Fibroblast of pulmonary artery (primary cell): ENCODE measurements at places on chromosomes 3 and 15.

- no peak for DNase-seq
These were observed 31.4 kb upstream of the GABRB3 start for GRCh38 chr15:26804063-26804804.

DNA sequence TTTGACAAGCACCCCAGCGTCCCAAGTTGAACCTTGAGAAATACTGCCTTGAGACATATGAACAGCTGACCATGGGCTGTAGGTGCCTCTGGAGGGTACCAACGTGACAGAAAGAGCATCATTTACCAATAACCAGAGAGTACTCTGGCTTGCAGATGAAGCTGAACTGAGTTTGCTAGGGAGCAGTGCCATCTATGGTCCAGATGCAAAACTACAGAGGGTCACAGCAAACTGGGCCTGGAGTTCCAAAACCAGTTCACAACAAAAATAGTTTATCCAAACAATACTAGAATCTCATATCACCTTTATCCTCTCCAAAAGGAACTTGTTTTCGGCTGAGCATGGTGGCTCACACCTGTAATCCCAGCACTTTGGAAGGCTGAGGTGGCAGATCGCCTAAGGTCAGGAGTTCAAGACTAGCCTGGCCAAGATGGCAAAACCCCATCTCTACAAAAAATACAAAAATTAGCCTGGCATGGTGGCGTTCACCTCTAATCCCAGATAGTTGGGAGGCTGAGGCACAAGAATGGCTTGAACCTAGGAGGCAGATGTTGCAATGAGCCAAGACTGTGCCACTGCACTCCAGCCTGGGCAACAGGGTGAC lies 69.3 kb downstream of the CHAC1 start:
- peak; percentile 83 for DNase-seq

DNA sequence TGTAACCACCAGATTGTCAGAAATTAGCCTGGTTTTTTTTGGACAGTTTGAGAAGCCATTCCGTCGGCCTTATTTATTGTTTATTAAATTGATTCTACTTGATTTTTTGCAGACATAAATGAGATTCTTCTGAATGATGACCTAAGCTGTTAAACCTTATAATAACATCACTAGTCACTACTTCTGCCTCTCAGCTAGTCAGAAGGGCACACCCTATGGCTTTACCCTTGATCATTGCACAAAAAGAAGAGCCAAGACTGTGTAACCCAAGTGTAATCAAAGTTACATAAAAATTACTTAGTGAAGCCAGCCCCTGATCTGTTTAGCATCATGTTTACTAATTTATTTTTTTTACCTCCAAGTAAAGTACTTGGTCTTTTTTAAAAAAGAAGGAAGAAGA lies 64.3 kb downstream of the CHL1 start:
- no peak for DNase-seq

DNA sequence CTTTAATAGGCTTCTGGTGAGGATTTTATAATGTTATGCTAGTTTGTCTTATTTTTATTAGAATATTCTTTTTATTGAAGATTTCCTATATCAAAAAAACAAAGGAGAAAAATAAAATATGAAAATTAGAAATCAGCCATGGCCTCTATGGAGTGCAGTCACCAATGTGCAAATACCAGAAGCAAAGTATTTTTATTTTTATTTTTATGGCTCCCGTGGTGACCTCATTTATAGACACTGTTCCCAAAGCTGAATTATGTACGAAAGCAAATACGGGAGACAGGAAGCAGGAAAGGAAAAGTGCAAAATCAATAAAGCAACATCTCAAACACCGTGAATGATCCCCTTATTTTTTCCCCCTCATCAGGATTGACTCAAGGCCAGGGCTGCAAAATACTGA lies 35.1 kb downstream of the DAZL start:
- no peak for DNase-seq

GRCh38 chr15:40697916-40698315 lies 2.9 kb downstream of the RAD51 start:
- no peak for DNase-seq

- no peak for DNase-seq
These were observed 52.0 kb downstream of the SUCNR1 start for GRCh38 chr3:151925419-151925818.

GRCh38 chr3:14649466-14649865 lies 2.1 kb upstream of the CCDC174 start:
- DNase-seq: no peak

DNA sequence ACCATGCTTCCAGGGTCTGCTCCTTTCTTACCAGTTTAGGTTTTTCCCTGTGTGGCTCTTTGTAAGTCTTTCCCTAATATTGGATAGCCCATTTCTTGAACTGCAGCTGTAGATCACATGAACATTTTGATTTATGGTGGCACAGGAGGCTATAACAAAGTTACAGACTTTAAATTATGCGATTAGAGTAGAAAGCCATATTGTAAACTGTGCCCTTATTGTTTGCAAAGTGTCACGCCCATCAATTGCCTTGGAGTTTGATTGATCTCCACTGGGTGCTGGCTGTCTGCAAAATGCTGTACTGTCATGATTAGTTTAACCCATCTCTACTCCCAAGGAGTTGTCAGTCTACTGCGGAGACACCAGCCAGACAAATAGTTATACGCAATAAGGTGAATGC lies 110.3 kb downstream of the CACNA2D3 start:
- DNase-seq: no peak

DNA sequence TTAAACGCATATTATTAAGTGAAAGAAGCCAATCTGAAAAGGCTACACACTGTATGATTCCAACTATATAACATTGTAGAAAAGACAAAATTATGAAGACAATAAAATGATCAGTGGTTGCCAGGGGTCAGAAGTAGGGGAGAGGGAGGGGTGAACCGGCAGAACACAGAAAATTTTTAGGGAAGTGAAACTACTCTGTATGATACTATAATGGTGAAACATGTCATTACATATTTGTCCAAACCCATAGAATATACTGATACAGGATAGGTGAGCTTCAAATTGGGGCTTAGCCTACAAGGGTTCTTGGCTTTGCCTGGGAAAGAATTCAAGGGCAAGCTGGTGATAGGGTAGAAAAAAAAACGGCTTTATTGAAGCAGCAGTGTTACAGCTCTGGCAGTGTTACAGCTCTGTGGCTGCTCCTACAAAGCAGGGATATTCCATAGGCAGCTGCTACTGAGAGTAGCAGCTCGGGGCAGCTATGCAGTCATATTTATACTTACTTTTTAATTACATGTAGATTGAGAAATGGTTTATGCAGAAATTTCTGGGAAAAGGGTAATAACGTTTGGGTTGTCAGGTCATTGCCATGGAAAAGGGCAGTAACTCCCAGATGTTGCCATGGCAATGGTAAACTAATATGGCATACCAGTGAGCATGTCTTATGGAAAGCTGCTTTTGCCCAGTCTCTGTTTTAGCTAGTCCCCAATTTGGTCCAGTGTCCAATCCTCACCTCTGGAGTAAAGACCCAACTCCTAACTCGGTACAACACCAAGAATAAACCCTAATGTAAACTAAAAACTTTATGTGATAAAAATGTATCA lies 125.1 kb upstream of the SLC25A36 start:
- no peak for DNase-seq

- no peak for DNase-seq
These were observed 23.7 kb upstream of the FAM98B start for GRCh38 chr15:38430106-38430760.

GRCh38 chr15:77557564-77557963 lies 75.1 kb downstream of the LINGO1 start:
- DNase-seq: no peak

GRCh38 chr3:194278186-194278845 lies 72.8 kb downstream of the CPN2 start:
- DNase-seq: no peak

DNA sequence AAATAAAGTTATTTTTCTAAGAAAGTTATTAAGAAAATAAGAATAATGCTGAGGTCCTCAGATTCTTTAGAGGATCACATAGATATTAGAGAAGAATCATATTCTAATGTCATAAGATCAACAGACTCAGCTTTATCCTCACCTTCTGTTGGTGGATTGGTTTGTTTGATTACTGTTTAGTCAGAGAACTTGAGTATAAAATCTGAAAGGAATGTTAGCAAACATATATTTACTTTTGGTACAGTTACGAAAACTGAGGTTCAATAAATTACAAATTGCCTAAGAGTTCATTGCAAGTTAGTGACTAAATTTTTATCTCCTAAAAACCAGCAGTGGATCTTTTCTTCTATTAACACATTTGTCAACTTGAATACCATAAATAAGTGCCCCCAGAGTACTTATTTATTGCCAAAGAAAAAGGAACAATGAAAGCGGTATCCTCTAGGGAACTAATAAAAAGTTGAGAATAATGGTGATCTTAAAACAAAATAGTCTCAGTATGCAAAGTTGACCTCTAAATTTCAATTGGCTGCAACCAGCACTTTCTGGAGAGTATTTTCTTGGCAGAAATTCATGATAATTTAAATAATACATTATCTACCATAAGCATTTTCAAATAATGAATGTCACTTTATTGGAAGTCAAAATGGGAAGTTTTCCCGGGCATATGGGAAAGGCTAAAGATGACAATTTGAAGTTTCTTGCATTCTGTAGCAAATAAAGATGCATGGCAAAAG lies 296.8 kb downstream of the OTOL1 start:
- no peak for DNase-seq

- DNase-seq: no peak
These were observed 74.4 kb upstream of the TLE3 start for GRCh38 chr15:70172124-70172523.

DNA sequence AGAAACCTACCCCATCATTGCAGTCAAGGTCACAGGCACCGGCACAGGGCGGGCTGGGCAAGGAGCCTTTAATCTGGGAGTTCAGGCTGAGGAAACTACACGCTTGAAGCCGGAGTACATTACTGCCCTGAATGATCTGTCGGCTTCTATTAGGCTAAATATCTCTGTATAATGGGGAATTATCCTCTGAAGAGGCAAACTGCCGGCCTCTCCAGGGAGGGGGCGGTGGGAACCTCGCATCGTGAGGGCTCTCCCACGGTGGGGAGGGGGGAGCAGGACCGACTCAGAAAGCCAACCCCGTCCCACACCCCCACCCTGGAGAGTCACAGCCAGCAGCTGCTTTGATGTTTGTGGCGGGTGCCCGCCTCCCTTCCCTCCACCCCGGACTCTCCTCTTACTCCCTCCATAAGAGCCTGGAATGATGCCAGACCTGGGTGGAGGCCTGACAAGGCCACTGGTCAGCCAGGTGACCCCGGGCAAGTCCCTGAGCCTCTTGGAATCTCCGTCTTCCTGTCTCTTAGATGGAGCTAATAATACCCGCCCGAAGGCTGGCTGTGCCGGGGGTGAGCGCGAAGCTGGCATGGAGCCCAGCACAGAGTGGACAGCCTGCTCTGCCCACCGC lies 63.4 kb upstream of the LINGO1 start:
- DNase-seq: no peak

- DNase-seq: no peak
These were observed 85.3 kb upstream of the ADAMTS9 start for GRCh38 chr3:64773137-64773536.

DNA sequence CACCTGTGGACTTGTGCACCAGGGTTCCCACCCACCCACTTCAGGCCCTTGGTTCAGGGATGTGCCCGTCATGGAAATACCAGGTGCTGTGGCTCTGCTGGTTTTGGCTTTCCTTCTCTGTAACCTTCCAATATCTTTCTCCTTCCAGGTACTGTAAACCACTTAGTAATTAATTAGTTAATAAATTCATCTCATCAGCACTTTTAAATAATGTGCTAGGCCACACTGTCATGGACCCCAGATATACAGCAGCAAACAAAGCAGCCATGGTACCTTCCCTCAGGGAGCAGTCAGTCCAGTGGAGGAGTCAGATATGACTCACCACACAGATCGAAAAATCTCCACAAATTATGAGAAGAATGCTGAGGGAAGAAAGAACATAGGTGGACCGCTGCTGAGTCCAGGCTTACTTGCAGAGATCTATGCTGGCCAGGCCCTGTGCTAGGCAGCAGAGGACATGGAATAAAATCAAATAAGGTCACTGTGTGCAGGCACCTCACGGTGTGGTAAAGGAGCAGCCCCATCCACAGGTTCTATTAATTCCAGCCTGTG lies 6.8 kb upstream of the GATA2 start:
- peak; percentile 47 for DNase-seq

- peak; percentile 58 for DNase-seq
These were observed 176.0 kb upstream of the BCHE start for GRCh38 chr3:166013073-166013679.

GRCh38 chr15:99092554-99093172 lies 12.2 kb upstream of the SYNM start:
- DNase-seq: no peak

GRCh38 chr3:193812791-193813500 lies 219.9 kb downstream of the OPA1 start:
- DNase-seq: no peak

- DNase-seq: no peak
These were observed 1.0 kb upstream of the ONECUT1 start for GRCh38 chr15:52790941-52791751.

DNA sequence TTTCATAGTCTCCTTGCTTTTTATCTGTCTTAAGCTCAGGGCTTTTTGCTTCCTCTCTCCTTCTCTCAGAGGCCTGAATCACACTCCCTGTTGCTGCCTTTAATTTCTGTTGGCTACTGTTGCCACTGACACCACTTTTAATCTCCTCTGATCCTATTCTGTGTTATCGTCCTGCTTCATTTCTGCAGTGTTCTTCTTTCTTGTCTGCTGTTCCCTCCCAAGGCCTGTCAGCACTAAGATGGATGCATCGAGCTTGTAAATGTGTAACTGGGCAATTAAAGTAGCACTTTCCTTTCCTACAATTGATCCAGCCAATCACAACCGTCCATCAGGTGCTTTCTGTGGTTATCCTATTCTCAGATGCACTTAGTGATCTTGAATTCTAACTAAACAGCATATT lies 71.3 kb upstream of the VEPH1 start:
- DNase-seq: no peak

- peak; percentile 31 for DNase-seq
These were observed 2.9 kb upstream of the PRRT3 start for GRCh38 chr3:9955067-9955502.

GRCh38 chr3:120284747-120285507 lies at the start of gene GPR156:
GPR156 (minus strand) TSS chr3:120285222; CDS start chr3:120244098, 41,124 bp downstream.
- DNase-seq: peak; percentile 20

- no peak for DNase-seq
These were observed 22.9 kb upstream of the HHATL start for GRCh38 chr3:42725454-42725853.

DNA sequence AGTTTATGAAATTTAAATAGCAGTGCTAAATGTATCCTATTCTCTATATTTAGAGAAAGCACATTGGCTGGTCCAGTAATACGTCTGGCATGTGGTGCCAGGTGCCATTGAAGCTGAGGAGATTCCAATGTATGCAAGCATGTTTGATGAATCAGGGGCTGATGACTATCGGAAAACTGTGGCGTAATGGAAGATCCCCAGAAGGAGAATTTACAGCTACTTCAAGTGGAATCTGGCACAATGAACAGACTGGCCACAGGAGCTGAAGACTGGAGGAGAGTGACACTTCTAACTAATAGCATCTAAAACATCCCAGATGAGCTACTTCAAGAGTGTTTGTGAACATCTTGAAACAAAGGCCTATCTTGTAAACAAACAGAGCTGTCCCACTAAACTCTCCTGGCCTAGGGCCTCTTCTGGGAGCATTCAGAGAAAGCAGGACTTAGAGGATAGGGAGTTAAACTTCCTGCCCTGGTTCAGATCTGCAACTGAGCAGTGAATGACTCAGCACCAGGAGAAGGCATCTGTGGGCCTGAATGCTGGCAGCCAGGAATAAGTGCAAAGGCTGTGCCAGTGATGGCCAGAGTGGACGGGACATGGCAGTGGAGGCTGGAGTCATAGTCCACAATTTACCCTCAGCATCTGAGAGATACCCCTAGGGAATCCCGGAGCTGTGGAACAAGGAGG lies 15.2 kb upstream of the ACTC1 start:
- peak; percentile 93 for DNase-seq
